ENCODE measurements at places on chromosomes 5 and 9.

GRCh38 chr5:144203750-144204596 lies 33.3 kb downstream of the KCTD16 start:
- DNase-seq: no peak

DNA sequence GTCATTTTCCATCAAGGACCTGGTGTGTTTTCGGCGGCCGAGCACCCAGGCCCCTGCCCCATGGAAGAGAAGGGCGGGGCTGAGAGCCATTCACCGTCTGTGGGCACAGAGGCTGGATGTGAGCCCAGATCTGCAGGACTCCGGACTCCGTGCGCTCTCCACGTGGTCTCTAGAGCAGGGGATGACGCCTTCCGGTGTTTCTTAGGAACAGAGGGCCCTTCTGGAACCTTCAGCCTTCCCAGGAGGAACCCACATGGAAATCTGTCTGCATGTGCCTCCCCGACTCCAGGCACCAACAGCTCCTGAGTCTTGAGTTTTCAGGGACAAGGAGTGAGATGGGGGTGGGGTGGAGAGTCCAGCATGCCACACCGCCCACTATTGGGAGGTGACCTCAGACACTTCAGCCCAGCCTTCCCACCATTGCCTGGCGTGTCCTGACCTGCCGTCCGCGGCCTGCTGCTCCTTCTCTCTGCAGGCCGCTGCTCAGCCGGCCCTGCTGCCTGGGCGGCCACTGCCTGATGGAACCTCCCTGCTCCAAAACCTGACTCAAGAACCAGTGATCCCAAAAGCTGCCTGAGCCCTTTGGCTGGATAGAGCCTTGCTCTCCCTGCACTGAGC lies 2.4 kb upstream of the RXRA start:
- DNase-seq: no peak

DNA sequence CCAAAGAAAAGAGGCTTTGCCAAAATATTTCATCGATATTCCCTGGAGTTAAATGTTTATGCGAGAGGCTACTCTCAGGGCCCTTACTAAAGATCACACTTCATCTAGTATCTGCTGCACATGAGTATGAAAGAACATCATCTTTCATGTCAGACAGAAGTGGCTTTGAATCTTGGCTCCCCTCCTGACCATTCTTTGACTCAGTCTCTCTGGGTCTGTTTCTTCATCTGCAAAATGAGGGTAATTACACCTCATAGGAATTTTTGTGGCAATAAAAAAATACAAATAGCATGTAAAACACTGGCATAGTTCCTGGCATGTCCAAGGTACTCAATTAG lies 58.1 kb downstream of the SLIT3 start:
- no peak for DNase-seq

- peak; percentile 8 for DNase-seq
These were observed 115.7 kb upstream of the EPB41L4A start for GRCh38 chr5:112534611-112535255.

DNA sequence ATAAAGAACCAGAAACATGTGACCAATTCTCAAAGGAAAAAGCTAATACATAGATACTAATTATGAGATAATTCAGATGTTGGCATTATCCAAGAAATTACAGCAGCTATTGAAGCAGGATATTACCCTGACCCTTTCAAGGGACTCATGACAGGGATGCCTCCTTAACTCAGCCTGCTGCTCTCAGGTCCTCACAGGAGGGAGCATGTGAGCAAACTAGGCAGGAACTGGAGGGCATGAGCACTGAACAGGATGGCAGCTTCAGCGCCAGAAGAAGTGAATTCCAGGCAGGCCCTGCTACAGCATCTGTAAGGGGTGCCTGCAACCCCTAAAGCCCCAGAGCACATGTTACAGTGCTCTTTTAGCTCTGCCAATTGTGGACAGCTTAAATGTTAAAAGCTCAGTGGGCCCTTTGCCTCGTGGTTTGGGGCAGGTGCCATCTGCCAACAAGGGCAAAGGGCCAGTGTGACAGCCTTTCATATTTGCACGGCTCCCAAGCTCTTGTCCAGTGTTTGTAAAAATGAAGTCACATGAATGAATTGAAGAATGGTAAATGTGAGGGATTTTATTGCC lies 464.7 kb upstream of the COX7C start:
- no peak for DNase-seq

DNA sequence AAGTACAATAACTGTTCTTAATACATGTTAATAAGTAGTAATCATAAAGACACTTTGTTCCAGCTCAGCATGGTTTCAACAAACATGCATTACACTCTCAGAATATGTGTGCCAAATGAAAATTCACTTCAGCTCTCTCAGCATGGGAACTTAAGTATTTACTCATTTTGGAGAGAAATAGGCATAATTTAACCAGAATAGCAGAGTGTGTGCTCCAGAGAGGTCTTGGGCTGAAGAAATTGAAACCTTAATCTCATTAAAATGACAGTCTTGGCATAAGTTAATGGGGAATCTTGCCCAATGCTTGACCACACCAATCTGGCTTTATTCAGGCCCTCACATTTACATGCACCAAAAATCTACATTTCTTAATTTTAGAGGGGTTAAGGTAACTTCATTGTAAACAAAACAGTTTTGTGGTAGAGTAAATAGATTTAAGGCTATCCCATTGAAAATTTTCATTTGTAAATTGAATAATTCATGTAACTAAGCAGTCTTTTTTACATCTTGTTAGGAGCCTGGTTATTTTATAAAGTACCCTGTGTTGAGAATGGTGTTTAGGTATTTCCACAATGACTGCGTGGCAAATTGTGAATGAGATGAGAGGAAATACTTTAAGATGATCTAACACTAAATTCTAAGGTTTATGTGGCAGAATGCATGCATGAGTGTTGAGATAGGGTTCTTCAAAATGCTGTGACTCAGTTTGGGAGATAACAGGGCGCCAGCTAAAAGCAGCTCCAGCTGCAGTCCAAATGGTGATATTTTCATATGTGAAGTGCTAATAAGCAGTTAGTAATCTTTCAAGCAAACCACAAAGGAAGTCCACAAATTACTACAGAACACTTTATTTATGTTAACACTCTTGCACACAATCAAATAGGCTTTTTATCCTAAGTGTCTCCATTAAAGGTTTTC lies 11.3 kb upstream of the LOX start:
- DNase-seq: no peak

GRCh38 chr9:98807814-98808195 lies 335 bp downstream of the GALNT12 start:
- no peak for DNase-seq

- DNase-seq: no peak
These were observed 950.4 kb downstream of the EFNA5 start for GRCh38 chr5:106720367-106720766.

DNA sequence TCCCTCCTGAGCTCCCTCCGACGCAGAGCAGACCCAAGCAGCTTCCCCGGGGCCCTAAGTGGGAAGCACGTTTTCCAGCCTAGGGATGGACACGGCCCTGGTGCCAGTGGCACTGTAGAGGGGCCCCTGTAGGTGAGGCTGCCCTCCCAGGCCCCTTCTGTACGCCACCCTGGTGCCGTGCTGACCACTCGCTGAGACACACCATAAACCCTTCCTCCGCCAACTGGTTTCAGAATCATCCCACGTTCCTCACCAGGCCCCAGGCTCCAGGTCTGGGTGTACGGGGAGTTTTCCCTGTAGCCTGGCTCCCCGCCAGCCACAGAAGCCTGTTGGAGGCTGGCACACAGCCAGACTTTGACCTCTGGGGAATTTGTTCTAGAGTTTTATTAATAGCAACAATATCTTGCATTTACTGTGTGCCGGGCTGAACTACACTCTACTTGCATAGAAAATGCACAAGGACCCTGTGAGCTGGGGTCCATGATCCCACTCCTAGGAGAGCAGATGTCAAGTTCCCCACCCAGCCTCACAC lies 18.2 kb upstream of the WDR38 start:
- no peak for DNase-seq

DNA sequence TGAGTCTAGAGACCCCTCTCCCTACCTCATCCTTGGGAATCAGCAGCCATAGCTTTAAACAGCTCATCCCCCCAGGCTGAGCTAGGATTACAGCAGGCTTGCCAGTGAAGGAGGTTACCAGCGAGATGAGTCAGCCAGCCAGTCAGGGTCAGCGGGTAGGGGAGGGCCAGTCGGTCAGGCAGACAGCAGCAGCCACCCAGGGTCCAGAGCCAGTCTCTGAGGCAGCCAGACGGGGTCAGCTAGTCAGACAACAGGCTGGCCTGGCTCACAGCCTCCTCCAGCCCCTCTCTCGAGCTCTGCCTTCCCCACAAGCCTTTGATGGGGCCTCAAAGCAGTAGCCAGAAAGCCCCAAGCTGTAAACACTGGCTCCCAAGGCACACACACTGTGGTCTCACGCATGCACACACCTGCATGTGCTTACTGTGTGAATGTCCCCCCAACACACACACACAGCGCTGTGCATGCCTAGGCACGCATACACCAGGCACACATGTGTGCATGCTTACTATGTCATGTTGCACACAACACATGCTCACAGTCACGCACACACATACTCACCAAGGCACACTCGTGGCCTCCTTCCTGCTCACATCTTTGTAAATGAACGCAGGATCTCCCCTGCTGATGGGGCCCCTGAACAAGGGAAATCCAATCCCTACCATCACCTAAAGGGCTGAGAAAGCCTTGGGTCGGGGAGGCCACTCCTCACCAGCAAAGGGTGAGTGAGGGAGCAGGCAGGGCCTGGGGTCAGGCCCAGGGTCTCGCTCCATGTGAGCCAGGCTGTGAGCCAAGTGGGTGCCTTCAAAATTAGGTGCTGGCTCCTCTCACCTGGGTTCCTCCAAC lies 28.2 kb upstream of the CPLX2 start:
- no peak for DNase-seq

- DNase-seq: peak; percentile 17
These were observed 369.0 kb downstream of the ARHGEF28 start for GRCh38 chr5:73994963-73995362.

DNA sequence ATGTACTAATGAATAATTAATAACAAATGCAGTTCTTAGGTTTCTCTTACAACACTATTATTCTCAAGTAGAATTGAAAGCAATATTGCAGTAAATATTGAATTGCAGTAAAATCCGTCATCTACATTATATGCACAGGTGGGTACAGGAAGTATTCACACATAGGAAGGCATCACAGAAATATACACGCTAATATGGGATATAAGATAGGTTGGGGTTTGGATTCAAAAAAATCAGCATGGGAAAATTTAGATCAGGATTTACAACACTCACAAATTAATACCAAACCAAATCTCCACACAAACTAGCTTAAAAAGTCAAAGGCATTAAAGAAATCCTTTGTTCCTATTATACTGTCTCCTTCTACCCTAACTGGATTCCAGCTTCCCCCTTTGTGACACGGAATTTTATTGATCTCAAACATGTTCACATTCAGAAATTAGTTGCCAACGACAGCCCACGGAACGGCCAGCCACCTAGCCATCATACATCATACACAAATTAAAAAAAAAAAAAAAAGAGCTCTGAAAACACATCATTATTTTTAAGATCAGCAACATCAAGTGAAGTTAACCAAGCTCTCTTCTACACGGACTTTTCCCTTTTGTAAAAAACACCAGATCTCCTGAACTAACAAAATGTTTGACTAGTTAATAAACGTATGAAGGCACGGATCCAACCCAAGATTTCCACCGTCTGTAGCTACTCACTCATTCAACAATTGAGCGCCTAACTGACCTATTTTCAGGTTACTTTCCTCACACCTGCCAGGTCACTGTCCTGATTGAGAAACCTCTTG lies 2.2 kb downstream of the NR6A1 start:
- DNase-seq: no peak

DNA sequence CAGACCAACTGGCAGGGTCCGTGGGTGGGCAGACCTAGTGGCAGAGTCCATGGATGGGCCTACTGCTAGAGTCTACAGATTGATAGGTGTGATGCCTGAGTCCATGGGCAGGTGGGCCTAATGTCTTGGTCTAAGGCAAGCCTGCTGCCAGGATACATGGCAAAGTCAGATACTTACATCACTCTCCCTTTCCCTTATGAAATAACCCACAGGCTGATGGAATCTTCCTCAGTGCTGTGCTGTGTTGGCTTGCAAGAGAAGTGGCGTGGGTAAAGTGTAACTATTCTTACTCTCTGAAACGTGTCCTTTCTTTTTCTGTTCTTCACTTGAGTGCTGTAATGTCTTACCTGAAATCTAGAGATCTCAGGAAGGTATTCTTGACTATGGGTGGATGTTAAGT lies 67.3 kb upstream of the ADRB2 start:
- DNase-seq: no peak

DNA sequence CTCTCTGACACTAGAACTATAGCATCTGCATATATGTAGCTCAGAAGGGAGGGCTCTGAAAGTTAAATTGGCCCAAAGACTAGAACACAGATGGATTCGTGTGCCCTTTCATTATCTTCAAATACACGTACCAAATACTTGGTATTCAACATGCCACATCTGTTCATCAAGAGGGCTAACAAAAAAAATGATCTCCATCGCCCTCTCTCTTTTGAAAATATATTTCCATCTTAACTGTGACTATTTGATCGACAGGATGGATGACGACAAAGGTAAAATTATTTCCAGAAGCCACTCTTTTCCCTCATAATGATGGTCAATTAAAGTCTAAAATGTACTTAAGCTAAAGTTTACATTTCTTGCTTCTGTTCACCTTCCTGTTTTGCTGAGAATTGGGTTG lies 77.0 kb downstream of the SEMA6A start:
- no peak for DNase-seq

DNA sequence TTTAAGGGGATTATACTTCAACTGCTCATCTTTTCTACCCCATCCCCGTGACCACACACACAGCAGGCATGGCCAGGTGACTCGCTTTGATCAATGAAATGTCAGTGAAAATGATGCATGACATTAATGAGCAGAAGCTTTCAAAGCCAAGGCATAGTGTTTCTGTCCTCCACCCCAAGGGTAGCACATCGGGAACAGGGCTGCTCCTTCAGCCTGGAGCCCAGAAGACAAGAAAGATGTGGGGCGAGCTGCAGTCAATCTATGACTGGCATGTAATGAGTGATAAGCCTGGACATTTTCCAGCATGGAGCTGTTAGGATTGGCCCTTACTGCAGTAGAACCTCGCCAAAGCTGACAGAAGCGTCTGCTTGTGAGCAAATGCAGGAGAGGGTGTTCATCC lies 122.6 kb upstream of the IRX2 start:
- DNase-seq: peak; percentile 57

GRCh38 chr9:86277072-86277471 lies 5.3 kb downstream of the ISCA1 start:
- DNase-seq: no peak

GRCh38 chr5:123856766-123857165 lies 344.8 kb downstream of the CSNK1G3 start:
- DNase-seq: no peak

- DNase-seq: no peak
These were observed 7.4 kb downstream of the IRX4 start for GRCh38 chr5:1875281-1875842.

- no peak for DNase-seq
These were observed 221.6 kb downstream of the NR2F1-AS1 start for GRCh38 chr5:93359296-93359959.

All from esophagus muscularis mucosa (tissue), 4 donors.